NB4 (cell line): ENCODE measurements at places on chromosomes 13 and 19.

DNA sequence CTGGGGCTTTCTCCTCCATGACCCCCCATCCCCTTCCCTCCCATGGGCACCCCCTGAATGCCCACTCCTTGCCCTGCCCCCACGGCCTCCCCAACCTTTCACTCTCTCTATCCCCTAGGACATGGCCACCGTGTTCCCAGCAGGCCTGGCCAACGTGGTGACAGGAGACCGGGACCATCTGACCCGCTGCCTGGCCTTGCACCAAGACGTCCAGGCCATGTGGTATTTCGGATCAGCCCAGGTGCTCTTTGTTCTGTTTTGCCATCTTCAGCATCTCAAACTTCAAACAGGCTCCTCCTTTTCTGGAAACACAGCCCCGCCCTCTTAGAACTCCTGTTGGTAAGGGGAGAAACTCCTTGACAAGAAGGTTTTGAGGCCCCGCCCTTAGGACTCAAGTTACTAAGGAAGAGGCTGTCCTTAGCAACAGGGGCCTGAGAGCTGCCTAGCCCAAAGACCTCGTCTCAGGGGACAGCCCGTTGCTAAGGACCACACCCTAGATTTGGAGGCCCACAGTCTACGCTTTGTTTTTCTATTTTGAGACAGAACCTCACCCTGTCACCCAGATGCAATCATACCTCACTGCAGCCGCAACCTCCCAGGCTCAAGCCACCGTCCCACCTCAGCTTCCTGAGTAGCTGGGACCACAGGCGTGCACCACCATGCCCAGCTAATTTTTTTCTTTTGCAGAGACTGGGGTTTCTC is 5.1 kb upstream of the FLT3LG start:
- peak; percentile 93 for DNase-seq

DNA sequence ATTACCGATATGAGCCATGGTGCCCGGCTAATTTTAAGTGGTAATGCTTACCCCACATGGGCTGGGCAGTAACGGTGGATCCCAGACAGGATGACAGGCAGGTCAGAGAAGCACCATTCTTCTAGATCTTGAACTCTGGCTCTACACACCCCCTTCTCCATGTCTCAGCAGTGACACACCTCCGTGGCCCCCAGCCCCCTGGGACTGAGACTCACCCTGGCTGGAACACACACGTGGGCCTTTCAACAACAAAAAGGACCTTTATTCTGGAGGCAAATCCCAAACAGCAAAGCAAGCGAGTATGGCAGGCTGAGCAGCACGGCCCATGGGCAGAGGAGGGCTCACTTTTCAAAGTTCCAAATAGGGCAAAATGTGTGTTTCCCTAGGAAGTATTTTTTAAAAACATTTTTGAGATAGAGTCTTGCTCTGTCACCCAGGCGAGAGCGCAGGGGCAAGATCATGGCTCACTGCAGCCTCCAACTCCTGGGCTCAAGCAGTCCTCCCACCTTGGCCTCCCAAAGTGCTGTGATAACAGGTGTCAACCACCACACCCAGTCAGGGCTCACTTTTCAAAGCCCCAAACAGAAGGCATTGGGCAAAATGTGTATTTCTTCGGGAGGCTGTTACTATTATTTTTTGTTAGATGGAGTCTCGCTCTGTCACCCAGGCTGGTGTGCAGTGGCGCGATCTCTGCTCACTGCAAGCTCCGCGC is 4.2 kb upstream of the PLIN4 start:
- DNase-seq: no peak

DNA sequence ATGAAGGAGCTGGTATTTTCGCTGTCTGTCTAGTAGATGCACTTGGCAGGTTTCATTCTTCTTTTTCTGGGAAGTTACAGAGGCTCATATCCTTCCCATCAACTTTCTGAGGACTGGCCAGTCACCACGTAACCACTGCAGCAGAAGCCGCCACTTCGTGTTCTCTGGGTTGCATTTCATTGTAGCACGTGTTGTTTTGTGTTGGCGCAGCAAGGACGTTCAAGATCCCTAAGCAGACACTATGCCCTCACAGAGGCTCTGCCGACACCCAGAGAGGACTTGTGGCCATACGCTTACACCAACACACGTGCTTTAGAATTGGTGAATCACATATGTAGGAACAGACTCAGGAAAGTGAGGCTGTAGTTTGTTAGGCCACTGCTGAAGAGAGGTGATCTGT is 42.2 kb upstream of the TEX29 start:
- no peak for DNase-seq

- no peak for DNase-seq
Observed at GRCh38 chr13:79402074-79402635, 3.9 kb downstream of the RBM26 start.

DNA sequence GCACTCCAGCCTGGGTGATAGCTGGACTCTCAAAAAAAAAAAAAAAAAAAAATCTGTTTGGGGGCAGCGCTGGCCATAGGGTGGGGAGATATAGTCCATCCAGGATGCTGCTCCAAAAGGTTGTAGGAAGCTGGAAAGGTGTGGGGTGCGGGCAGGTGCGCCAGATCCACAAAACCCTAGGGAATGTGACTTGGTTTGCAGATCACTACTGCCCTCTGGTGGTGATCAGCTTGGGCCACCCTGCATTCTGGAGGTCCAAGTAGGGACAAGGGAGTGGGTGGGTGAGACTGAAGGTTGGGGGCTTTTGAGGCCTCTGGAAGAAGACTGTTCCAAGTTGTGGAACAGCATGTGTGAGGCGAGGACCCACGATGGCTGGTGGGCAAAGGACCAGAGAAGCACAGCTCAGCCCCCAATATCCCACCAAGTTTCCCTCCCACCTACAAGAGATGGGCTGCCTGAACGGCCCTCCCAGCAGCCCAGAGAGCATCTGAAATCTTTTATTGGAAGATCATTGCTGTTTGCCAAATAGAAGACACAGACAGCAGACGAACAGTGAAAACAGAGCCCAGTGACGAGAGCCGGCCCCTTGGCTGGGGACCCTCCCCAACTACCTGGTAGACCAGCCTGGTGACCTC is 10.4 kb upstream of the TYK2 start:
- DNase-seq: peak; percentile 91

DNA sequence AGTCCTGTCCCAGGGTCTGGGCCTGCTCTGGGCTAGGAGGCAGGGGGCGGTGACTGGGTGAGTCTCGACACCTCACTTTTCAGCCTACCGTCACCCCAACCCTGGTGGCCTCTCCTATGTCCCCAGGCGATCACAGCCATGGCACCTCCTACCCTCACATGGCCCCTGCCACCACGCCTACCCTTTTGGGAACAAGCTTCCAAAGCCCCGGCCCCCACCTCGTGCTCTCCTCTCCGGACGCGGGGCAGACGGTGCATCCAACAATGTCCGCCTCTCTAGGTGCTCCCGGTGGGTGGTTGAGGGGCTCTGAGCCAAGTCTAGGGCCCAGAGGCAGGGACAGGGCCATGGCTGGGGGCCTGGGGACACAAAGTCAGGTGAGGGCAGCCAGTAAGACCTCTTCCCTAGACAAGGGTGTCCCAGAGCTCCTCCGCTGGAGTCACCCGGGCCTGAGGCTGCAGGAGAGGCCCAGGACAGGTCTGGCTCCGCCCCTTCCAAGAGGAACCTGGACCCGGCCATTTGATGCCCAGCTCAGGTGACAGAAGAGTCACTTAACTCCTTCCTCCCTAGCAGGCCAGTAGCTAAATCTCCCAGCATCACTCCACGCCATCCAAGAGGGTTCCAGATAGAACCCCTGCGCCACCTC is at the start of gene SYNE4:
SYNE4 (minus strand) TSS at position 478 of the 643 bp plus-strand sequence; CDS start at position 346, 132 bp downstream.
- no peak for DNase-seq

DNA sequence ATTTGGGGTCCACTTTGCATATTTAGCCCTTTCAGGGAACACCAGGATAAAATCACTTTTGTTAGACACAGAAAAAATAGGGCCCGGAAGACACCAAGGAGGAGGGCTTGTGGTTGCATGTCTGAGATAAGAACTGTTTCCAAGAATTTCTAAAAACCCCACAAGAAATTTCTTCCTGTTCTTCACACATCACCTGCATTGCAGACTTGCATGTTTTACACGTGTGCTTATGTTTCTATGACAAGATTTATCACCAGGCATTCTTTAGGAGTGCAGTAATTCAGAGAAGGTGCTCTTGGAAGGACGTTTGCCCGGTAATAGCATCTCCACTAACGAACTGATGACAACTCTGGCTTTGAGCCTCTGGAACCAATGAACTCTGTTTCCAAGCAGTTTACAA is 7.1 kb upstream of the ACTL9 start:
- DNase-seq: no peak

- DNase-seq: no peak
Observed at GRCh38 chr13:40211586-40211968, 454.9 kb downstream of the FOXO1 start.

GRCh38 chr13:99941086-99941485 is 30.5 kb downstream of the ZIC5 start:
- no peak for DNase-seq

GRCh38 chr13:50684366-50684765 is 159.1 kb downstream of the DLEU7 start:
- DNase-seq: no peak

GRCh38 chr13:45007823-45008222 is 18.5 kb downstream of the GPALPP1 start:
- DNase-seq: no peak

GRCh38 chr13:50241479-50241878 is 226.2 kb downstream of the KCNRG start:
- no peak for DNase-seq

DNA sequence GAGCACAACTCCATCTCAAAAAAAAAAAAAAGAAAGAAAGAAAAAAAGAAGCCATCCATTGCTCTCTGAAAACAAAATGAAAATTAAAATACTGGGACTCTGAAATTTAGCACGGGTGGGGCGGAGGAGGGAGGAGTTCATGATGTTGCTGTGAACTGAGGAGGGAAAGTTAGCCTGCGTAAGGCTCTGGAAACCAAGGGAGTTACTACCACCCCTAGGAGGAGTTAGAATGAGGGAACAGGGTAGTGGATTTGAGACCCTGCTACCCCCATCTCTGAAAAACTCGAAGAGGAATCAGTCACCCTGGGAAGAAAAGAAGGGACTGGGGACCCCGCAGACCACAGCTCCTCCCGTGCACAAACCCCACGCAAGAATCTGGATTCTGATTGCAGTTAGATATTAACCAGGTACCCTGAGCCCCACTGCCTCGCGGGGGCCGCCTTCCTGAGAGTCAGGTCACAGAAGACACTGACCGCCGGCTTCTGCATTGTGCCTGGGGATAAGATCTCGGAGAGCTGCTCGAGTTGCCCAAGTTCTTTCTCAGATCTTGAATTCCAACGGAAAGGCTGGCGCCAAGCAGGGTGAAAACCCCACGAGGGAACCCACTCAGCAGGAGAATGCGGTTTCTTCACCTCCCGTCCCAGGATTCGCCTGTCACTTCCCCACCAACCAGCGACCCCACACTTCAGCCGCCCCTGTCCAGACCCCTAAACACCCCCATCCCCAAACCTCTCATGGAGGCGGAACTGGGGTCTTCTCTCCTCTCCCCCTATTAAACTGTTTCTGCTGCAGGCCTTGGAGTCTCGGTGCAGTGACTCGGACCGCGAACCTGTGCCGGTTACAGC is 870 bp downstream of the ZNF442 start:
- DNase-seq: peak; percentile 13

- DNase-seq: no peak
Observed at GRCh38 chr19:31066385-31066784, 282.9 kb downstream of the TSHZ3 start.

GRCh38 chr13:85700906-85701305 is 98.3 kb downstream of the SLITRK6 start:
- no peak for DNase-seq

- DNase-seq: no peak
Observed at GRCh38 chr13:101569807-101570206, 117.3 kb downstream of the ITGBL1 start.
